ENCODE measurements at places on chromosomes 3 and 15.

GRCh38 chr3:151460228-151460627, 633 bp downstream of the IGSF10 start:
- no peak for DNase-seq

DNA sequence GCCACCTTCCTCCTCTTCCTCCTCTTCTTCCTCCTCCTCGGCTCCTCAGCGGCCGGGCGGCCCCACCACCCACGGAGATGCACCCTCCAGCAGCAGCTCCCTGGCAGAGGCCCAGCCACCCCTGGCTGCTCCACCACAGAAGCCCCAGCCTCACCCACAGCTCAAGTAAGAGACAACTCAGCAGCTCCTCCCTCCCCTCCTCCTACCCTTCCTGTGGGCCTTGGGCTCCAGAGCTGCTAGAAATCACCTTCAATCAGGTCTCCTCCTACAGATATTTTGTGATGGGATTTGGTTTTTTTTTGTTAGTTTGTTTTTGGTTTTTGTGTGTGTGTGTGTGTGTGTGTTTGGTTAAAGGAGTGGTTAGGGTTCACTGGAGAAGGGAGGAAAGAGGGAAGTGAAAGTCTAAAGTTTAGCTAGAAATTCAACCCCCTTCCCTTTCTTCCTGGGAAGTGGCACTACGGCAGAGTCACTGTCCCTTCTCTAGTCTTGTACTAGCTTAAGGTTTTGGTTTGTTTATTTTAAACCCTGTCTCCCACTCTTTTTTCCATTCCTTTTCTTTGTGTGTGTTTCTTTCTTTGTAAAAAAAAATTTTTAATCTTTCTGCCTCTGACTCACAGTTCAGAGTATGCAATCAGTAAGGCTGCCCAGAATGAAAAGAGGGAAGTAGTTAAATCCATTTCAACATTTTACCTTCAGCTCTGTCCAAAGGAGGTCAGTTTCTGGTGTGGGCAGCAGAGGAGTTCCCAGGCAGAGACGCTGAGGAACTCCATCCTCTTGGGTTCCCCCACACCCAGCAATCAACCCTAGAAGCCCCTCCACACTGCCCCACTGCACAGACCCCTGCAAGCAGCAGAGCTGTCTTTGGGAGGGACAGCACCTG, 29.0 kb upstream of the TIMP4 start:
- DNase-seq: peak; percentile 62

GRCh38 chr15:74013374-74013894, 18.9 kb downstream of the PML start:
- no peak for DNase-seq

- no peak for DNase-seq
Measured at GRCh38 chr15:95680728-95681127, 649.8 kb upstream of the NR2F2 start.

DNA sequence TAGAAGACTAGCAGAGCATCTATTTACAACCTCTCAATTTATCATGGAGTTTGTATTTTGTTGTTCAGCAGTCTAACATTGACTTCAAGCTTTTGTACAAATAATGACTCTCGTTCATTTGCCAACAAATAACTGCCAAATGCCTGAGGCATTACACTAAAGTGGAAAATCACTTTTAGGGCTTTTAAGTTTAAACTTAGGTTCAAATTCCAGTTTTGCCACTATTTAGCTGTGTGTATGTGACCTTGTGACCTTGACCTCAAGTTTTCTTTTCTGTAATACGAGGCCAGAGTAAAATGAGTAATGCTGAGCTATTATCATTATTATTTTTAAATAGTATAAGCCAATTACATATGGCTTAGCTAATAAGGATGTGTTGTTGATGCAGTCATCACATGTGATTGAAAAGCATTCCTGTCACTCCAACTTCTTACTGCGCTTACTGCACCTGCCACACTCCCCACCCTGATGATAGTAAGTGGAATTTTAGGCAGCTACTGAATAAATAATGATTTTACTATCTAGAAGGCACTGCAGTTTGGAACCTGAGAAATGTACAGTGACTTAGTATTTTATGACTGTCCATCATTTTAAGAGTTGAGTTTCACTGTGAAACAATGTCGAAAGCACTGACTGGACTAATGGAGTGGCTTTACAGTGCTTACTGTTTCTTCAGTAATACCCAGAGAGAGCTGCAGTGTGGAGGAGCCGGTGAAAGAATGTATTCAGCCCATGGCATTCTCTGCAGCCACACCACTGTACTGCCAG, 16.3 kb downstream of the ARL8B start:
- DNase-seq: no peak

DNA sequence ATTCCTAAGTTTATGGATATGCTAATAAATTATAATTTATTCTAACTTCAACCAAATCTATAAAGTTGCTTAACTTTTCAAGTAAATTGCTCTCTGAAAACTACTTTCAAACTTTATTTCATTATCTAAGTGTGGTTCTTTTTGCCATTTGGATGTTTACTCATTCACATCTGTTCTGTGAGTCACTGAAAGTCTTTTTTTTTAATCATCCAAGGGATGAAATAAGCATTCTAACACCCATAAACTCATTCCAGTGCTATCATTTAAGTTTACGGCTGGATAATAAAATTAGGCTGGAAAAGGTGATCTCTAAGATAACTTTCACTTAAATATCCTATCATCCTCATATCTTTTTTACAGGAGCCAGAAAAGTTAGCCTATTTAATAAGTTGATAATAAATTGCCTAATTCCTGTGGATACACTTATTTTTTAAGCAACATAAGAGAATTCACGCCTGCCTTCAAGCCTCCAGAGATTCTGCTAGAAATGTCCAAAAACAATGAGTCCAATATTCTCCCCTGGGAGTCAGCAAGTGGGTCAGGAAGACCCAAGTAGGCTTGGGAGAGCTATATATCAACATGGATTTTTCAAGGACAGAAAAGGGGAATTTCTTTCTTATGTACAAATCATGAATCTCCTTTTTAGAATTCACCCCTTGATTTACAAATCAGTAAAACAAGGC, 25.8 kb downstream of the SCG3 start:
- no peak for DNase-seq

- DNase-seq: no peak
Measured at GRCh38 chr15:84773716-84774115, 25.3 kb downstream of the ZNF592 start.

GRCh38 chr3:86420990-86421739, 569.8 kb downstream of the VGLL3 start:
- no peak for DNase-seq

GRCh38 chr15:64954395-64954794, 35.3 kb downstream of the SPG21 start:
- no peak for DNase-seq

GRCh38 chr3:142273501-142273900, 48.1 kb upstream of the GK5 start:
- DNase-seq: no peak

DNA sequence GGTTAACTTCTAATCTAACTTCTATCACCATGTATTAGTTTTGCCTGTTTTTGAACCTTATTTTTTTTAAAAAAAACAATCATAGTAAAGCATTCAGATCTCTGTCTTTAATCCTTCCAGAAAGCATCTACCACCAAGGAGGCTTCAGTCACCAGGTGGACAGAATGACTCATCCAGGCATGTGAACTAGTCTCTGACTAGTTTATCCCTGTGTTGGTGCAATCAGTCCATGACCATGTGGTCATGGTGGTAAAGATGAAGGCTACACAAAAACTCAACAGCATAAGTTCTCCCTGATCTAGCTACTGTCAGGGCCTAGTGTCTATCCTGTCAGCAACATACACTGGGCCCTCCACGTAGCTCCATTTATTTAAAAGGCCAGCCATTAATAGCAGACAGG, 750.6 kb downstream of the AGBL1 start:
- no peak for DNase-seq

DNA sequence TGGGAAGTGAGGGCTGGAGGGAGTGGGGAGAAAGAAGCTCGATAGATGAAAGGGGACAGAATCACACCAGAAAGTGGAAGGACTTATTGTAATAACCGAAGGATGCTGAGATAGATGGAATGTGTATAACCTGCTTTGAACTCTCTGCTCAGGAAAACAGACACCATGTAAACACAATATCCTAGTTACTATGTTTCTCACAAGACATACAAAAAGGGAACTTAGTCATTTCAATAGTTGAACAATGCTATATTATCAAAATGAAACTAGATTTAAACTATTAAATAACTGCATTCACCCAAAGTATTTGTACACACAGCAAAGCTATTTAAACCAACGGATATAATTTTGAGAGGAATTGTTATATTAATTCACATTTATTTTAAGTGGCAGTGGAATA, 108.3 kb upstream of the GADL1 start:
- DNase-seq: no peak

GRCh38 chr3:66449411-66449974, 51.3 kb downstream of the LRIG1 start:
- peak; percentile 51 for DNase-seq

DNA sequence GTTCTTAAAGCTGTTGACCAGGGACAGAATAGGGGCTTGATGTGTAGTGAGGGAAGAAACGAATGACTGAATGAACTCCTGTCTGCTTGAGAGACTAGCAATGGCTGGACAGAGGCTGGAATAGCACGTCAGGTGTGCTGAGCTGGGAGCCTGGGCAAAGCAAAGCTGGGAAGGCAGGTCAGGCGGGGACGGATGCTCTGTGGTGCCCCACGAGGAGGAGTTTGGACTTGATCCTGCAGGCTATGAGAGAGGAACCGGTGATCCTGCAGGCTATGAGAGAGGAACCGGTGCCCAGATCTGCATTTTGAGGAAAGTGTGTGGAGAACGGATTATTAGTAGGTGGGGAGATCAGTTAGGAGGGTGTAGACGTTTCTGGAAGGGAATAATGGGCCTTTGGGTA, 31.3 kb upstream of the PSTPIP1 start:
- no peak for DNase-seq

DNA sequence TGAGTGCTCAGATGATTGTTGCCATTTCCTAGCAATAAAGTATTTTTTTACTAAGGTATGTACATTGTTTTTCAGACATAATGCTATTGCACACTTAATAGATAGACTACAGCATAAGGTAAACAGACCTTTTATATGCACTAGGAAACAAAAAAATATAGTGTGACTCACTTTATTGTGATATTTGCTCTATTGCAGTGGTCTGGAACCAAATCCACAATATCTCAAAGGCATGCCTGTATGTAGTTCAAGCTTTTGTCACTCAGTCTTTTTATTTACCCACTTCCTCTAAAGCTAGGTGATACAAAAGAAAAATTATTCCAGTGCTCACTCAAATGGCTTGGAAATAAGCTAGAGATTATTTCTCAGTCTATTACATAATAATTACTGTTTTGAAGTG, 209.9 kb upstream of the VEPH1 start:
- no peak for DNase-seq

DNA sequence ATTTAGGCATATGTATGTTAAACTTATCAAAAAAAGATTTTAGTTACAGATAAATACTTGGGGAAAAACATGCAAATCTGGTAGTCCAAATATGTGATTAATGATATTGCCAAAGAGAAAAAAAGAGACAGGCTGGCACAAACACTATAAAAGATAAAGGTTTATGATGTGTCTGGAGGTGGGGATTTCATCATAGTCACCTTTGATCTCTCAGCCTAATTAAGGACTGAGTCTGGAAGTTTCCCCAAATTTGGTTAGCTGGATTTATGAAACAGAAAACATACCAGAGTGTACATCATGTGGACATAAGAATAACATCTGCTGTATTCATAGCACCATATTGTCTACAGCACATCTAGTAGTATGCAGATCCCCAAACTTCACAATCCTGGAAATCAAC, 157.0 kb downstream of the FGF12 start:
- DNase-seq: no peak

- no peak for DNase-seq
Measured at GRCh38 chr15:50261981-50262380, 3.5 kb downstream of the HDC start.

DNA sequence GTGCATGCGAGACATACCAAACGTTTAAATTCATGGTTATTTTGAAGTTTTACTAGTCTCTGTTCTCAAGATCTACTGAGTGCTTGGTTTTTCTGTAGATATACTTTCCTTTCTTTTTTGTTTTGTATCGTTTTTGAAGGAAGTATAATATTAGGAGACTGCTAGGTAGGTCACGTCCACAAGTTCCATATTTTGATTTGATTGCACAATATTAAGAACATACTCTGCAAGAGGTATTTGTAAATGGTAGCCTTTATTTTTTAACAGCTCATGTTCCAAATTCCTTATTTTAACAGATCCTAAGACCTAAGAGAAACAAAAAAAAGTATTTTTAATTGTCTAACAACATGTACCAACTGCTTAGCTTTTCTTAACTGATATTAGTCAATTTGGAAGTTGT, 156.7 kb downstream of the SERPINI1 start:
- no peak for DNase-seq

DNA sequence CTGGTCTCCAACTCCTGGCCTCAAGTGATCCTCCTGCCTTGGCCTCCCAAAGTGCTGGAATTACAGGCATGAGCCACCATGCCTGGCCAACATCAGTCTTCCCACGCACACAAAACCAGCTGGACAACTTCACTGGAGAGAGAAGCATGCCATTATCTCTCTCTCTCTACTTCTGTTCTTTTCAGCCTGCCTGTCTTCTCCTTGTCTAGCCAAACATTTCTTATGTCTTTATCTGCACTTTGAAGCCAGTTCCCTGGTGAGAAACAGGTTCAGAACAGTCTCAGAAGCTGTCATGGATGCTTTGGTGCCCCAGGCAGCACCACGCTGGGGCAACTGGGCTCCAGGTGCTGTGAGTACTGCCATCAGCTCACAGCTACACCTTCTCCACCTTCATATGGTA, 79.8 kb downstream of the PRICKLE2 start:
- no peak for DNase-seq

GRCh38 chr15:60774829-60775463, 296.0 kb upstream of the ICE2 start:
- no peak for DNase-seq

DNA sequence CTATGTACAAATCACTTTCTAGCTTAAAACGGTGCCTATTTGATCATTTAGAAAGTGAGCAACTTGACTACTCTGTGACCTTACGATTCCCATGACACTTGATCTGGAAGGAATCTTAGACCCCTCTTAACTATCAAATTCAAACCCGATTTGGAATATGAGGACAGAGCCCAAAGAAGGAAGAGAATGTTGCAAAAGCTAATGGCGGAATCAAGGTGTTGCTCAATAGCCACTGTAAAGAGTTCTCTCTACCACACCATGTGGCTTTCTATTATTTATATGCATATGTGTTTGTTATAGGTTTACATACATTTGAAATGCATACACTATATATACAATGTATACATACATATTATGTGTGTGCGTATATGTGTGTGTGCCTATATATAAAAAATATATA, 39.9 kb downstream of the PYDC2 start:
- DNase-seq: no peak
